Esophagus squamous epithelium (tissue), 5 donors: ENCODE measurements at places on chromosomes 5 and 9.

DNA sequence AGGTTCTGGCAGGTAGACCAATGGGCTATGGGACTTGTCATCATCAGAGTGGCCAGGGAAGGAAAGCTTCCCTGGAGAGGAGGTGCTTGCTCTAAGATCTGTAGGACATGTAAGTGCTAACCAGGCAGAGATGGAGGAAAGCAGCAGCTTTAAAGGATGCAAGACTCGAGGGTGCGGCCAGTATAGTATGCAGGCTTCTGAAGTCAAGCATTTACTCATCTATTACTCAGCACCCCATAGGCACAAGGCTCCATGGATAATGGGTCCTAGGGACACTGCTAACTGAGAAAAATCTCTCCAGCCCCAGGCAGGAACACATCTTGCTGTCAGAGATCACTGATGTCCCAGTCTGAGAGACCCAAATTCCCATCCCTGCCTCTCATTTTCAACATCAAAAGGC lies 49.7 kb downstream of the WWC1 start:
- no peak for DNase-seq

GRCh38 chr9:108468364-108468763 lies 387.4 kb downstream of the ACTL7B start:
- DNase-seq, result no peak

DNA sequence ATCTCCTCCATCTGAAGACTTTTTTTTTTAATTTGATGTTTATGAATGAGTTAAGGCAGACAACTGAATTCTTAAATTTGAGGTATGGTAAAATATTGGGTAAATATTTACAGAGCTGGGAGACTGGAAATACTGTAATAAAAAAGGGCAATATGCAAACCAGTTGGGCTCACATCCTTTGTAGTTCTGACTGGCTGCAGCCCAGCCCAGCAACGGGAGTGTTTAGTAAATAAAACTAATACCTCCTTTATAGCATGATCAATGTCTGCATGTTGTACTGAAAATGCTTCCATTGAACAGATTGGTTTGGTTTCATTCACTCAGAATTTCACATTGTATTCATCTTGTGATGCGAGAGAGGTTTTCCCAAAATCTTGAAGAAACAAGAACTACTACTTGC lies 365.0 kb downstream of the DMRT2 start:
- DNase-seq, result no peak

DNA sequence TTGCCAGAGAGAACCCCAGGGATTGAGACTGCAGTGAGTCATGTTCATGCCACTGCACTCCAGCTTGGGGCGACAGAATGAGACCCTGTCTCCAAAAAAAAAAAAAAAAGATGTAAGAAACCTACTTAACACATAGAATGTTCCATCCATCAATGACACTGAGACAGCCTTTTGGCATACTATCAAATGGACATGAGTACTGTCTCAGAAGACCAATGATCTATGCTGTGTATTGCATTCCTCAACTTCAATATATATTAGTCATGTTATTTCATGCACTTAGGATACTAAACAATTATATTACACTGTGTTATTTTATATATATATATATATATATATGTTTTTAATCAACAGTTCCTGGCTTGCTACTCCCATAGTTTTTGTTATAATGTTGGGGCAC lies 57.1 kb upstream of the ANKH start:
- DNase-seq, result no peak

DNA sequence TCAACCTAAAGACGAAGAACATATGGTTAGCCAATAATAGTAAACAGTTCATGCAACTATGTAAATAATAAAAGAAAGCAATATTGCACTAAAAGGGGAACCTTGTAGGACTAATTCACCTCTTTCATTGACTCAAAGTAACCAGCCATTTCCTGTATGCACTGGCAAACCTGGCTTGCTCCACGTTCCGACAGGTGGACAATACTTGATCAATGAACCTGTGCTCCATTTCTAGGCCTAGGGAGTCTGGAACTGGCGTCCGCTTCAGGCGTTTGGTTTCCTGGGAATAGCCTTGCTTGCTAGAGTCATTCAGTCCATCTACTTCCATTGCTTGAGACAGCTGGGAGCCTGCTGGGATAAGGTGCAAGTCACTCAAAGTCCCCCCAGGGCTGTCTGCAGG lies 41.6 kb downstream of the PTAR1 start:
- no peak for DNase-seq

DNA sequence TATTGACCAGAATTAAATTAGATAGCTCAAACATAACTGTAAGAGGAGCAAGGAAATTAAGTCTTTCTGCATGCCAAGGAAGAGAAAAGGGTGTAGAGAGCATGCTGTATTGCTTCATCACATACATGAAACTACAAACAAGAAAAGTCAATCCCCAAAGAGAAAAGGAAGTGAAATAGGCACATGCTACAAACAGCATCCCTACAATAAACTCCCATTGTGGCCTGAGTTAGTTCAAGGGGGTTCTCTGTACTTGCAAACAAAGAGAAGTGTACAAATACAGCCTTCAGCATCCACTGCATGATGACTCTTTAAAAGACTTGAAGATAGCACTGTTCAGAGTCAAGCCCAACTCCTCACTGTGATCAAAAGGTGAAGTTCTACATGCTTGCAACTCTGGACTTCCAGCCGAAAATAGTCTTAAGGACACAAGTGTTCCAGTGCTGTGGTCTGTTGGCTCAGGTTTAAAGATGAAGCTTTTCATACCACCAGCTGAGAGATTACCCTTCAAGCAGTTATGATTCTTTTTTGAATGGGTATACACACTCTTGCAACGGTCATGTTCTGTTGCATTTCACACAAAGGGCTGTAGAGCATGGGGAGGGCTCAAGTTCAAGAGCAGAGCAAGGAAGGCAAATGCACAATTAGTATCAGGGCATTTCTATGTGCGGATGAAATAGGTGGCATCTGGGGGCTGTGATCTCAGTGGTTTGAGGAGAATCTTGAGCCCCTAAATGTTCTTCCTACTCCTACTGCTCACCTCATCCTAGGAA lies 534.5 kb downstream of the EBF1 start:
- no peak for DNase-seq

- no peak for DNase-seq
These were observed 3.3 kb downstream of the SHISAL2B start for GRCh38 chr5:64693636-64694035.

DNA sequence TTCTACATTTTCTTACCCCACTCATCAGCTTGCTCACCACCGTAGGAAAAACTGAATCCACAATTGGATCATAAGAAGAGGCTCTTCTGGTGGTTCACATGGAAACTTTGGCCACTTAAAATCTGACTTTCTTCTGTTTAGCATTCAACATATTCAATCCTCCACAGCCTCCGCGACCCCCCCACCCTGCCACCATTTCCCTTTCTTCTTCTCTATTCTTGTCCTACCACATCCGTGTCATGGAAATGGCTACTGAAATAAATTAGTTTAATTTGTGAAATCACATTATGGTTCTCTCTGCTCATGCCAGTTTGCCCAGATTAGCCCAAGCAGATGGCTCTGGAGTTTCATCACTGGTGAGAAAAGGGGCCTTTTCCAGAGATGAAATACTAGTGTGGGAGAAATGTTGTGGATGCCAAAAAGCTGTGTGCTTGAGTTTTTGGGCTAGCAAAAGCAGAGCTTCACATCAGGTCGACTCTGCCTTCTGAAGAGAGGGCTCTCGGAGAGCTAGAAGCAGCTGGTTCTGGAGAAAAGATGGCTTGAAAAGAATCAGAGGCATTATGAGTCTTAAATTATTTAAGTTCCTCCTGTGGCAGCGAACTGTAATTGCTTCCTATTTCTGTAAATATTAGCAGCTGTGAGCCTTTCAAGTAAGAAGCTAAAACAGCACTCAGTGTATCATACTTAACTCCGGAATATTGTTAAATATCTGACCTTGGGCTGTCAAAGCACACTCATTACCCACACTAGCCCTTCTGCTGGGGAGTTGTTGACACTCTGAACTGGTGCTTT lies 107.1 kb downstream of the MAT2B start:
- no peak for DNase-seq

DNA sequence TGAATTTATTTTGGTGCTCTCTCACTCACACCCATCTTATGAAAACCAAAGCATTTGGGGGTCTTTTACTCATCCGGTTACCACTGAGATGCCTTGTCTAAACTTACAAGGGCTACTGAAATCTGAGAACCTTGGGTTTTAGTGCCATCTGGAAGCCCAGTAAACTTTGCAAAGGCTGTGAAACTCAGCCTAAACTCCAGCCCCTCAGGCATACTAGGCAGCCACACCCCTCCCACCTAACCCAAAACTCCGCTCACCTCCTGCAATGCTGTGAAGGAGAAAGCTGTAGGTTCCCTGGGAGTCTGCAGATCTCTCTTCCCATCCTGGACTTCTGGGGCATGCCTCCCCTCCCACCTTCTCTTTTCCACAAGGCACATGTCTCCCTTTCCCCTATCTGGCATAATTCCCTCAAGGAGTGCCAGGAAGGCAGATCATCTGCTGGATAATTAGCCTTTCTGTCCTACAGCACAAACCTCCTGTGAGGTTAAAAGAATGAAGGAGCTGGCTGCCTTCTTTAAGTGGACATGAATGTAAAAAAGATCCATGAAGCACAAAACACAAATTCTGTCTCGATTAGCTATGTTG lies 71.5 kb upstream of the ANXA1 start:
- no peak for DNase-seq

- DNase-seq, result peak; percentile 11
These were observed 53.4 kb downstream of the TENT4A start for GRCh38 chr5:6766604-6767093.

DNA sequence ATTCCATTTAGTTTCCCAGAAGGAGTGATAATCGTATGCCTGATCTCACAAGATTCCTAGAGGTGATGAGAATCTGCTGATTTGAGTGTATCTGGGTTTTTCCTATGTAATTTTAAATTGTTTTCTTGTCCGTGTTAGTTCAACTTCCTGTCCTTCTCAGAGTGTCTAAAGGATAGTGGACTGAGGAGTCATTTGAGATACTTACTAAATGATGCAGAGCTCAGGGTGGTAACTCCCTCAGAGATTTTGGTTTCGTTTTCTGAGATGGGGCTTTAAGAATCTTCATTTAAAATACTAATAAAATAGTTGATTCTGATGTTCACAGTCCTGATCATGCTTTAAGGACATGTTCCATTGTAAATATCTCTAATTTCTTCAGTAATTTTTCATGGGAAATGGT lies 30.3 kb downstream of the MELK start:
- DNase-seq, result no peak

DNA sequence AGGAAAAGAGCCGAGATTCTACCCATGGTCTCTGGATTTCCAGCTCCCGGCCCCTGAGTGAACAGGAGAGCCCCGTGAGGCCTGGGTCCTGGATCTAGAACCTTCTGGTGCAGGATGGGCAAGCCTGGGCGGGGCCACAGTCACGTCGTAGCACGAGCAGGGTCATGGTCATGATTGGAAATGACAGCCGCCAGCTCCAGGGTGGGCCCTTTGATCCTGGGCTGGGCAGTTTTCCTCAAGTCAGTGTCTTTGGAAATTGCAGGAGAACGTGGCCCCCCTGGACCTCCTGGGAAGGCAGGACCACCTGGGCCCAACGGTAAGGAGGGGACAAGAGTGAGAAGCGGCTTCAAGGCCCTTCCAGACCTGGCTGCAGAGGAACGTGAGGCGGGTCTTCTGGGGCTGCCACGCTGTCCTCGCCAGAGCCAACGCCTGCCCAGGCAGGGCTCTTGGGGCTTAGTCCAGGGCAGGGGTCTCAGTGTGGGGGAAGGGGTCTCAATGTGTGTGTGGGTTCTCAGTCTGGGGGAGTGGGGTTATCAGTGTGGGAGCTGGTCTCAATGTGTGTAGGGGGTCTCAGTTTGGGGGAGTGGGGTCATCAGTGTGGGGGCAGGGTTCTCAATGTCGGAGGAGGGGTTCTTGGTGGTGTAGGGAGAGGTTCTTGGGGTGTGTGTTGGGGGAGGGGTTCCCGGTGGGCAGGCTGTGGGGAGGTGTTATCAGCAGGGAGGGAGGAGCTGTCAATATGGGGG lies 2.6 kb downstream of the FCN2 start:
- no peak for DNase-seq

GRCh38 chr9:127884427-127884911 lies 7.0 kb upstream of the AK1 start:
- DNase-seq, result no peak

DNA sequence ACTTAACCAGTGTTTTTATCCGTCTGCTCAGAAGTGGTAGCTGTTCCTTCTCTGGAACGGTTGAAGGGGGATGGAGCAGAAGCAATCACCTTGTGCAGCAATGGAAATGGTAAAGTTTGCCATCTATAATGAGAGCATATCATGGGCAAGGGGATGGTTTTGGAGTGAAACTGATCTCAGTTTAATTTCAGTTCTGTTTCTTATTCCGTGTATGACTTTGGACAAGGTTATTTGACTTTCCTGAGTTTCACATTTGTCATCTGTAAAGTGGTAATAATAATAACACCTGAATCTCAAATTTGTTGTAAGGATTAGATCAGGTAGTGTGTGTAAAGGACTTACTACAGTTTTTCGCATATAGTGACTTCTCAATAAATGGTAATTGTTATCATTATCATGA lies 106.1 kb downstream of the PCSK1 start:
- DNase-seq, result no peak

GRCh38 chr5:172451771-172452197 lies 2.5 kb downstream of the SH3PXD2B start:
- no peak for DNase-seq

GRCh38 chr5:115962239-115962564 lies at the start of gene LVRN:
Gene LVRN, plus strand, starts transcription at chr5:115962475. Its CDS starts 143 bp downstream, at chr5:115962618.
- DNase-seq, result no peak

DNA sequence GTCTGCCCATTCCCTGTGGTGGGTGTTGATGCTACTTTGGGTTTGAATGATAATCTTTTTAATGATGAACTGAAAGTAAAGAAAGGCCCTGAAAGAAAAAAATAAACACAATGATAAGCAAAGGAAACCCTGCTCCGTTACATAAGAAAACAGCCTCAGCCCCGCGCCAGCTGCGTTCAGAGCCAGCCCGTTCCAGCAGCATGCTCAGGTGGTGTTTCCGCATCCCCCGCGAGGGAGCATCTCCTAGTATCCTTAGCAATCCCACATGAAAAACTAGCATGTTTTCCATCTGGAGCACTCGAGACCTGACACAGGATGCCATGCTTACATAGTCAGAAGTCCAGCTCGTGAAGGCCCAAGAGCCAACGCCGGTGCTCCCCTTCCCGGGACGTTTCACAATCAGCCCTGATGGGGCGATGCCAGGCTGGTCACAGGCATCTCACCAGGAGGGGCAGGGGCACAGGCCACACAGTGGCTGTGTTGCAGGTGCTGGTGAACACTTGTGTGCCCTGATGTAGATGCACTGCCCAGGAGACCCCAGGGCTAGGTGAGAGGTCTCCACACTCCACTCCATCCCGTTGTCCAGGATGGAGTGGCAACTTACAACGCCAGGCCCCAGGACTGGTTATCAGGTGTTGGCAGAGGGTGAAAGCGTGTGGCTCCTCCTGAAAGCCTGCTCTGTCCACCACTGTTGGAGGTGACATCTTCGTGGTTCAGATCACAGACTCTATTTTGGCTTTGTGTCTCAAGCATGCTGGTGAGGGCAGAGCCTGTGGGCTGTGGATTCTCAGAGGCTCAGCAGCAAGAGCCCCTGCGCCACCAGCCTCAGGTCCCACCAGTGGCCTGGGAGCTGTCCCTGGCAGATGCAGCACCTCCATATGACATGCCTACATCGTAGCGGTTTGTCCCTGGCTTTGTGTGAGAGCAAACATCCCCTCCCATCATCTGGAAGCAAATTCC lies 246.8 kb upstream of the IRX1 start:
- DNase-seq, result no peak

- DNase-seq, result no peak
These were observed 118.4 kb downstream of the CTNND2 start for GRCh38 chr5:11785771-11786352.

- no peak for DNase-seq
These were observed 27.5 kb upstream of the NCS1 start for GRCh38 chr9:130144703-130145102.

GRCh38 chr5:91127456-91128081 lies 255.5 kb downstream of the ARRDC3 start:
- no peak for DNase-seq

GRCh38 chr5:158212917-158213316 lies 354.0 kb upstream of the CLINT1 start:
- no peak for DNase-seq
